ENCODE measurements at places on chromosomes 2 and 18.

- peak; percentile 56 for DNase-seq
Observed at GRCh38 chr2:24492421-24493279, 1.6 kb downstream of the NCOA1 start.

DNA sequence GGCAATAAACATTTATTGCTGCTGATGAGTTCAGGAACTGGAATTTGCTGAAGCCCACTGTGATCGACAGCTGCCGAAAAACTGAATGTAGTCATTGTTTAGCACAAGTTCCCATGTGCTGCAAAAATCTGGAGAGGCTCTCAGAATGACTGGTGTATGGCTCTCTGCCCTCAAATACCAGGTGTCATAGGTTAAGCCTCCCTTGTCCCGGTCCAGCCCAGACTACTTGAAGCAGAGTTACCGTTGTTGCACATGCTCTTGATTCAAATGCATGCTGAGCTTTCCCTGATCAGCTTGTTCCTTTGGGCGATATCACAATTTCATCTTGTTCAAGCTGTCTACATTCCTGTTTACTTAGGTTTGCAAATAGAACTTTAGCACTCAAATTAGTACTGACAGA is 625.2 kb downstream of the CPS1 start:
- DNase-seq = peak; percentile 12

GRCh38 chr18:31204833-31205232 is 42.2 kb upstream of the DSC1 start:
- DNase-seq = no peak

GRCh38 chr2:4533806-4534205 is 830.4 kb downstream of the DCDC2C start:
- no peak for DNase-seq

DNA sequence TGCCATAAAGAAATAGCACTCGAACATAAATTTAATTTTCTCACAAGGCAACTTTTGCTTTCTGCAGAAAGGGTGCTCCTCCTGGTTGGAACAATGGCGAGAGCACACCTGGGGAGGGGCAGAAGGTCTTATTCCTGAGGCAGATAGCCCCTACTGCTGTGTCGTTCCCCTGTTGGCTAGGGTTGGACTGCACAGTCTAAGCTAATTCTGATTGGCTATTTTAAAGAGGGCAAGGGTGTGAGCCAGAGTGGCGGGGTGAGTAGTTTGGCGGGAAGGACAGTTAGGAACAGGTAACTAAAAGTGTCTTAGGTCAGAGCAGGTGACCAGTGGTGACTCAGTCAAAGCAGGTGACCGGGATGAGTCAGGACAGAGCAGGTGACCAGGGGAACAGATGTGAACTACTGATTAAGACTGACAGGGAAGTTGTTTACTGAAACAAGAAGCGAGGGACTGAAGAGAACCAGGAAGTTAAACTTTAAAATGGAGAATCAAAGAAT is 49.7 kb upstream of the AGAP1 start:
- DNase-seq = no peak

GRCh38 chr2:109304242-109304641 is 175.2 kb downstream of the SH3RF3 start:
- DNase-seq = no peak

GRCh38 chr2:2787301-2787907 is 456.3 kb upstream of the MYT1L start:
- no peak for DNase-seq

DNA sequence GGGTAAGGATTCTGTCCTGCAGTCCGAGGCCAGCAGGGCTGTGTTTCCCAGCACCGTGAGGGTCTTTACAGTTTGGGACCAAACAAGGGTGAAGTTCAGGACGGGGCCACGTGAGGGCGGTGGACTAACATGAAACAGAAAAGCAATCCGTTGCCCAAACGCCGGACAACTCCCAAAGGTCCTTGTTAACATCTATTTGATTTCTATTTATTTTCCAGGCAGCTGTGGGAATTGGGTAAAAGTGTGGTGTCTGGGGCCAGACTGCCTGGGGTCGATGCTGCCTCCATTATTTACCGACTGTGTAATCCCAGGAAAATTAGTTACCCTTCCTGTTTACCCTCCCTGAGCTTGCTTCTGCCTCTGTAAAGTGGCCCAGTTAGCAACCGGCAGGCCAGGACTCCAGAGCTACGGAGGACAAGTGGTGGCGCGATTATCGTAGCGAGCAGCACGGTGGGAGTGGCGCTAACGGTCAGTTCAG is 66.3 kb upstream of the TCF7L1 start:
- DNase-seq = peak; percentile 72

DNA sequence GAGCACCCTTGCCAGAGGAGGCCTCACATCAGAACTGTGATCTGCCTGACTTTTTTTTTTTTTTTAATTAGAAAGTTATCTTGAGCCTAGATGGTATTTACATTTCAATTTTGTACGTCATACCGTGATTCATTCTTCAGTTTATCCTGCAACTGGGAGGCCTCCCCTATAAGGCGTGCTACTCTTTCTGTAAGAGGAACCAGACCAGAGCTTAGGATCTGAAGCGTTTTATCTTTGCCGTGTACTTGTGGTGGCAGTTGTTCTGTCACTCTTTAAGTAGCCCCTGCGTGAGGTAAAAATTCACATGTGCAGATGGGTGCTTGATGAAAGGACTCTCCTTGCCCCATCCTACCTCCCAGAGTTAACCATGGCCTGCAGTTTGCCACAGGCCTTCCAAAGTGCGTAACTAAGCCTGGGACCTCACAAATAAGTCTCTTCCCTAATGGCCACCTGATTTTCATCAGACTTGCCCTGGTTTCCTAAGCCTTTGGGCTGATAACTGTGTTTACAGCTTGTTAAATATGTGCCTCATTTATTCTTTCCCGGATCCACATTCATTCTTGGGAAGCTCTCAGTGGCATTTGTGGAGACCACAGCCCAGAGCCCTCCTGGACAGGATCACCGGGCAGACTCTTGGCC is 96.0 kb downstream of the MTCL1 start:
- peak; percentile 93 for DNase-seq
